Activated T-cell treated with anti-CD3 and anti-CD28 coated beads, Interleukin-2, amount 50 U/mL, for 1 hour (primary cell): ENCODE measurements at places on chromosomes 2 and 18.

DNA sequence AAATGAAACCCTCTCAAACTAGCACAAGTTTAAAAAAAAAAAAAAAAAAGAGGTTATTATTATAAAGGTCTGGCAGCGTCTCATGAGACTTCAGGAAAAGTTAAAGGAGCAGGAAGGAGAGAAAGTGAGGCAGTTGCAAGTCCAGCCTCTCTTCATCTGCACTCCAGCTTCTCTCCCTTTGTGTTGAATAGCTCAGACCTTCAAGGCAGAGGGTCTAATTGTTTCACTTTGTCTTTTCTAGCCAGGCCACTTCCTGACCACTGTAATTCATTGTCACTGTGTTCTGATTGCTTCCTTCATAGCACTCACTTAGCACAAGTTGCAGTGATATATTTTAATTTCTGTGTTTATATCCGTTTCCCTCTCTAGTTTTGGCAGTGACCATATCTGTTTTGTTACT, 99.9 kb downstream of the SPATS2L start:
- DNase-seq: no peak

DNA sequence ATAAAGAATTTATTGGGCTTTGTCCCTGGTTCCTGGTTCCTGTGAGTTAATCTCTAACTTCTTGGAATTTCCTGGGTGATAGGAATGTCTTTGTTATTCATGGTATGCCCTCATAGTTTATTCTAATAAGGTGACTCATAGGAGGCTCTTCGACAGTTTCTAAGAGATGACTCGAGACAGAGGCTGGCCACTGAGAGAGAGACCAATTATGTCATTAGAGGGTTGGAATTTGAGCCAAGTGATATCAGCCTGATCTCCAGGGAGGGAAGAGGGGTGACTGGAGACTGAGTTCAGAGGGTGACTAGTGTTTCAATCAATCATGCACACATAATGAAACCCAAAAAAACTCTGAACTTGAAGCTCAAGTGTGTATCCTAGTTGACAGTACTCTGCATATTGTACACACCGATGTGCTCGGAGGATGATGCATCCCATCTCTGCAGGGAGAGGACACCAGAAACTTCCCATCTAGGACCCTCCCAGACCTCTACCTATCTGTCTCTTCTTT, 185.7 kb downstream of the MTCL1 start:
- no peak for DNase-seq

- DNase-seq: no peak
Measured at GRCh38 chr2:154697418-154698252, 860 bp upstream of the KCNJ3 start.

DNA sequence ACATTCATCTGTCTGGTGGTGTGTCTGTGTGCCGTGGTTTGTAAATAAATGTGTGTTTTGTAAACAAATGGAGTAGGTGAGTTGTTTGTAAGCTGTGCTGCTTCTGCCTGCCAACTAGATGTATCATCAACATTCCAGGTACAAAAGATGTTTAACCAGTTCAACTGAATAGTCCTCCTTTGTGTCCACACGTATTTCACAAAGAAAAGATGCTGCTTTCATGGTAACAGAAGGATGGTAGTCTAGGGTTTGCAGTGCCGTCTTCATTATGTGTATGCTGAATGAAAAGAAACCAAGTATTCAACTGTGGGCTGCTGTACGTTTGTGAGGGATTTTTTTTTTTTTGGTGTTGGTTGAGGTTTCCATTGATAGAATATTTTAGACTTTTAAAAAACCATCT, 72.1 kb downstream of the CAMKMT start:
- DNase-seq: no peak

GRCh38 chr2:231998046-231998445, 36.5 kb downstream of the DIS3L2 start:
- DNase-seq: no peak

- DNase-seq: no peak
Measured at GRCh38 chr2:163324677-163325076, 411.1 kb downstream of the FIGN start.
